ENCODE measurements at places on chromosomes 2 and 18. TPM values are rescaled to one million over a fixed set of nuclear protein-coding genes. Genes with fewer than 3 reads are reported as not detected.
A peak's percentile ranks its signal among the peaks of the same experiment; 100 is the strongest.

- no peak for DNase-seq
These were observed 481.0 kb upstream of the MYT1L start for GRCh38 chr2:2812117-2812516.

- DNase-seq = no peak
These were observed 139.8 kb downstream of the OLA1 start for GRCh38 chr2:174108579-174108978.

- DNase-seq = no peak
These were observed 146.3 kb upstream of the ZC3H15 start for GRCh38 chr2:186339716-186340115.

GRCh38 chr2:160574468-160575140 is 81.0 kb upstream of the RBMS1 start:
- no peak for DNase-seq

DNA sequence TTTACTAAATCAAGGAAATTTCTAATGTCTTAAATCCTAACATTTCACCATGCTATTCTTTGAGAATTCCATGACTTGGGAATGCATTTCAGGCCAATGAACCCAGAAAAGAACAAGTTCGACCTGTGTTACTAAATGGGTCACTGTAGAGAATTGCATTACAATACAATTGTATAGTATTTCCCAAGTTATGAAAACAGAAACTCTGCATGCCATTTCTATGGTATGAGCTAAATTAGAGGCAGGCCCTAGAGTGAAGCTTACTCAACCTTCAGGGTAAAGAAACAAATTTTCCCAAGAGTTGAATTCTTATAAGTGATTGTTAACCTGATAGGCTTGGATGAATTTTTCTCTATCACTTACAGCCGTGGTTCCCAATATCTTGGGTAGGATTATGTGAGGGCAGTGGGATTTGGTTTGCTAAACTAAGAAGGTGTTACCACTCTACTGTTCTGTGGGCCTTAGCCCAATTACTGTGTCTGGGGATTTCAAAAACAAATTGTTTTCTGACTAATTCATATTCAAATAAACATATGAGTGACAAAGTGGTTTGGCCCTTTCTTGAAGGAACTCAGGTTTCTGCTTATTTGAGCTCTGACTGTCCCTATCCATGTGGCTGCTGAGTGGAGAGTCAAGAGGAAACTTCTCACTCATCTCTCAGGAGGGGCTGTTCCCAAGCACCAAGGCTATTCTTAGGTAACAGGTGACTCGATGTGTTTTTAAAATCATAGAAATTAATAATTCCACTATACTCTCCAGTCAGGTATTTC is 11.2 kb upstream of the SERPINB7 start:
- no peak for DNase-seq

The UXS1 gene
- total RNA-seq = 60.0 TPM

The INHA gene
- not detected for total RNA-seq

The XDH gene
- 0.27 TPM for total RNA-seq

GRCh38 chr2:152925547-152926448 is 207.4 kb downstream of the ARL6IP6 start:
- peak; percentile 60 for DNase-seq

DNA sequence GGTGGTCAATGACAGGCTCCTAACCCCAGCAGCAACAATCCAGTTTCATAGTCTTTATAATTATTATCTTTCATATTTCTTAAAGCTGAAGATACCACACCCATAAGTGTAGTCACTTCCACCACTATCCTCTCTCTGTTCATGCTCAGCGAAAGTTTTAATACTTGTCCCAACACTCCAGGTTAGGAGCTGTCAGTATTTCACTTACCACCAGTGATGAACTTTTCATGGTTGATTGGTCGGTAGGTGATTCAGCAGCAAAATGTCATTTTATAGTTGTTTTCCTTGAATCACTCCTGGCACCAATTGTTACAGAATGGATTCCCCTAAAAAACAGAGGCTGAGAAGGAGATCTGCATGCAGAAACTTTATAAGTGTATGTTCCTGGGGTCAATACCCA is 324.9 kb downstream of the CCDC85A start:
- DNase-seq = no peak

The CNDP1 gene
- total RNA-seq = not detected

GRCh38 chr2:219437141-219437540 is 2.5 kb downstream of the SPEG start:
- no peak for DNase-seq

DNA sequence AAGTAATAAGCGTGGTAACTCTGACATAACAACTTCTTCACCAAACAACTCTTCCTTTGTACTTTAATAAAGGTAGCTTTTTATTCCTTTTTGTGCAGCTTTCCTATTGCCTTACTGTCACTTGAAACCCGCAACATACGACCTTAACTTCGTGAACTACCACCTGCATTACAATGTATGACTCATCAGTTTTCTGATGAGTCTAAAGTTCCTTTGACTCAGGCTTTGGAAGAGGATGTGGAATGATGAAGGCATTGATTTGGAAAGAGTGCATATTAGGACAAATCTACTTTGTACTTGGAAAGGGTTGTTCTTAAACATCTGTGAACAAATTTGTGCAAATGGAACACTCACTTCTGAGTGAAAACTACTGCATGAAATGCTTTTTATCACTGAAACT is 1012.1 kb downstream of the TMEM182 start:
- DNase-seq = no peak

GRCh38 chr18:57062844-57063243 is 84.0 kb upstream of the BOD1L2 start:
- DNase-seq = no peak

DNA sequence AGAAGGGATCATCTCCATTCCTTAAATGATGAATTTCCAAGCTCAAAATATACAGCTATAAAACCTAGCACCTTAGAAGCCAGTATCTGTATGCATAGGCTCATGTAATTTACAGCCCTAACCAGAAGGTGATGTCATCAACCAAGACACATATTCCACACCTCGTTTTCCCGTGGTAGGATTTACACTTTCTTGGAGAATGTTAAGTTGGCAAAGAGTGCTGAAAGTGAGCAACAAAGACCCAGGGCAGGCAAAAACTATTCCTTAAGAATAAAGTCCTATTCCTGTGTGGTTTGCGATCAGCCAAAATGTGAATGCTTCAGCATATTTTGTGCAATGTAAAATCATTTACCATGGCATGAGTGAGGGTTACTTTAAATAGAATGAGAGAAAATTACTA is 247.1 kb downstream of the OSR1 start:
- DNase-seq = no peak

DNA sequence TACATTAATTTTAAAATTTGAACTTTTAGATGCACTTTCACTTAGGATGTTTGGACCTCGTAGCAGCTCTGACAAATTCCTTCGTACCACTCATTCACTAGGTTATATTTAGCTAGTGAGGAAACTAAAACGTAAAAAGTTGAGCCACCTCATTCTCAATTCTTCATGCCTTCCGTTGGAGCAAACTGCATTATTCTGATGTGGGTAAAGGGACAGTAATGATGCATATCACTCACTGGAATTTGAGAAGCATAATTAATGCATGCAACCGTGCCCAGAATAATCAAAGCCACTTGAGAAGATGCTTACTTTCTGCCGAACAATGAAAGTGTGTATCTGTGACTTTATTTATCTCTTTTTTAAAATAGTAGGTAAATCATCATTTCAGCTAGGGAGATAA is 2.2 kb downstream of the CNOT9 start:
- DNase-seq = no peak

The DTNB gene
- 32.9 TPM for total RNA-seq

The ADD2 gene
- total RNA-seq = 2.1 TPM

GRCh38 chr2:240146141-240146561 is 5.7 kb upstream of the OTOS start:
- DNase-seq = no peak

DNA sequence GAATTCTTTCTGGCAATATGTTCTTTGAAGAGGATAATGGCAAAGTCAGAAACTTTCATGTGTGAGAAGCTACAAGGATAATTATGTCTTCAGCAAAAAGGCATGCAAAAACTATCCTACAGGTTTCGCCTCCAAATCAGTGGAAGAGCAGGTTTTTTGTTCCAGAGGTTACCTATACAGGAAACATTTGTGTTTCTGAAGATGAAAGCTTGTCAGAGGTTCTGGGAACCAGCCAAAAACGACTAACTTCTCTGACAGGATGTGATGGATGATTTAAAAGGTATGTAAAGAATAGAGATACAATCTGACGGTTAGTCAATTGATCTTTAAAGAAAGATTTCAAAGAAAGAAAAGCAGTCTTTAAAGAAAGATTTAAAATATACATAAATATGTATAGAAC is 37.6 kb downstream of the RND3 start:
- DNase-seq = no peak

DNA sequence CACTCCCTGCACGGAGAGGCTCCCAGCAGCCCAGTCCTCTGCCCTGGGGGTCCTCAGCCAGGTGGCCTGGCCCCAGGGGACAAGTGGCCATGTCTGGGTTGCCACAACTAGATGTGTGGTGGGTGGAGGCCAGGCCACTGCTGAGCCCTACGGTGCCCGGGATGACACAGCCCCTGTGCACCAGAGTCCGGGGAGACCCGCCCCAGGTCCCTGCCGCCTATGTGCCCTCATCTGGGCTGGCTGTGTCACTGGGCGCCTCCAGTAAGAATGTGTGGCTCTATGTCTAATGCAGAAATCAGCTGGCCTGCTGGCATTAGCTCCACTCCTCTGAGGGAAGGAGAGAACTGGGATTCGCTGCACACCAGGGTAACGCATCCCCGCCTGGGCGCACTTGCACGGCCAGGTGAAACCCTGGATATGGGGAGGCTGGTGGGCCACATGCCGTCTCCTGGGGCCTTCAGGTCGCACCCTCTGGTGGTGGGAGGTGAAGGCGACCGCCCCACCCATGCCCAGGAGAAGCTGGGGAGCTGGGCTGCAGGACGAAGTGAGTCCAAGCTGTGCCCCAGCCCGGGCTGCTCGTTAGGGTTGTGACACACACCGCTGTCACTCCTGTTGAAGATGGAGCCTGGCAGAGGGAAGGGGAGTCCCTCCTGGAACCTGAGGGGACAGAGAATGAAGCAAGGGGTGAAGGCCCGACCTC is 136.1 kb downstream of the PTGR3 start:
- no peak for DNase-seq

GRCh38 chr2:63440612-63441011 is 147.7 kb downstream of the WDPCP start:
- DNase-seq = no peak

DNA sequence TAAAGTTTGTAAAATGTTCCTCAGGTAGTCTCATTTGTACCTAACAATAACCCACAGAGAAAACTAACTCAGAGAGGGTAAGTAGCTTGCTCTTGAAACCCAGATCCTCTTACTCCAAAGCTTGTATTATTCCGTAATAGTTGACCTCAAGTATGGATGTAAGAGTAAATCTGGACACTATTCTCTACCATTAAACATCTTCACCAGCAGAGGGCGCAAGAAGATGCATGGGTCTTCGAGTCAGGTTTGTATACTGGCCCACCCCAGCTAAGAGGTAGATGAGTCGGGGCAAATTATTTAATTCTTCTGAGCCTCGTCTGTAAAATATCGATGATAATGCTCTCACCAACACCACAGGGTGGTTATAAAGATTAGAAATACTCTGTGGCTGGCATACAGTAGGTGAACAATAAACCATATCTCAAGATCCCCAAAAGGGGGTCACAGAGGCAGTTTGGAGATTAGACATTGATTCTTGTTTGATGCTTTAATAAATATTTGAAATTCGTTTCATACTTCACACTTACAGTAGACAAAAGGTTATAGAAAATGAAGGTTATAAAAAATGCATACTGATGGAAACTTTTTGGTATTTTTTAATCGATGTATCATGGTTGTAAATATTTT is 3.5 kb upstream of the CABLES1 start:
- DNase-seq = no peak

DNA sequence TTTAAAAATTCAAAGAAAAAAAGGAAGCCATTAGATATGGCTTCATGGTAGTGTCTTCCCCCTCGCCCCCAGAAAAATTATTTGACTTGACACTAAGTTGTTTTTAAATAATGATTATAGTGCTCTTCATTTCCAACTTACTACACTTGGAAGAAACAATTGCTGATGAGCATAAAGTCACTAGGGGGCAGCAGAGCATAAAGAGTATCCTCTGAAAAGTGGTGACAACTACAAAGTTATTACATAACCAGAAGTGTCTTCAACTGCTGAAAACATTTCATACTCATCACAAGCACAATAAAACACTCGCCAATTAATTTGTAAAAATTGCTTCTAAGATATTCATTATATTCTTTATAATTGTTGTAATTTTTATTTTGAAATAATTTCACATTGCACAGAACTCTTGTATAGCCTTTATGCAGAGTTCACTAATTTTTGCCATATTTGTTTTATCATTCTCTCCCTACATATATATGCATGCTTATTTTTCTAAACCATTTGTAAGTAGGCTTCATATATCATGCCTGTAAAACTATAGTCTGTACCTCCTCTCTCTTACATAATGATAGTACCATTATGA is 54.9 kb downstream of the EXOC6B start:
- no peak for DNase-seq

The MTHFD2 gene
- total RNA-seq = 54.7 TPM

DNA sequence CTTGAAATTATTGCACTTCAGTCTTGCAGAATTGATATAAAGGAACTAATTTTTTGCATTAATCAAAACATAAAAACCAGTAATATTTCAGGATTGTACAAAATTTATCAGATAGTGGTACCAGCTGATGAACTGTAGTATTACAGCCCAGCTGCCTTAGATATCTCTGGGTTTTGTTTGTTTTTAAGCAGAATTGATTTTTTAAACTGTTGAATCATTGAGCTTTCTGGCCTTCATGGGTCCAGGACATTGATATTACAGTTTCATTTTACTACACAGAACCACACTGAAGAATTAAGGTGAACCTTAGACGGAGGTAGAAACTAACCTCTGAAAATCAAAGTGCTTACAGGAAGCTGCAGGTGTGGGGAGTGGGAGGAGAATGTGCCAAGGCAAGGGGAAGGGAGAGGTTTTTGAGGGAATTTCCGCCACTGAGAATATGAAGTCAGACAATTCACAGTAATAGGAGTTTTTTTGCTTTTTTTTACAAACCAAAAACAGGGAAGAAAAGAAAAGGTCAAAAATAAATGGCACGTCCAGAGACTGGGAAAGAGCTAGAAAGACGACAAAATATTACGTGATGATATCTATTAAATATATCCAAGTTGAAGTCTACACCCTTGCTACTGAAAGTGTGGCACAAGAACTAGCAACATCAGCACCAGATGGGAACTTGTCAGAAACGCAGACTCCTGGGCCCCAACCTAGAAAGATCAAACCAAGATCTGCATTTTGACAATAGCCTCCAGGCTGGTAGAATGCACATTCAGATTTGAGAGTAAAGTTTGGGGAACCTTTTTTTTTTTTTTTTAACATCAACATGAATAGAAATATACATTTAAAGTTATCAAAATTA is 40.8 kb upstream of the SPAG16 start:
- no peak for DNase-seq
